C1 segment of cervical spinal cord (tissue), 14 donors: ENCODE measurements at places on chromosomes 1 and 21.

GRCh38 chr1:178953538-178954324, 72.0 kb upstream of the FAM20B start:
- DNase-seq: no peak

DNA sequence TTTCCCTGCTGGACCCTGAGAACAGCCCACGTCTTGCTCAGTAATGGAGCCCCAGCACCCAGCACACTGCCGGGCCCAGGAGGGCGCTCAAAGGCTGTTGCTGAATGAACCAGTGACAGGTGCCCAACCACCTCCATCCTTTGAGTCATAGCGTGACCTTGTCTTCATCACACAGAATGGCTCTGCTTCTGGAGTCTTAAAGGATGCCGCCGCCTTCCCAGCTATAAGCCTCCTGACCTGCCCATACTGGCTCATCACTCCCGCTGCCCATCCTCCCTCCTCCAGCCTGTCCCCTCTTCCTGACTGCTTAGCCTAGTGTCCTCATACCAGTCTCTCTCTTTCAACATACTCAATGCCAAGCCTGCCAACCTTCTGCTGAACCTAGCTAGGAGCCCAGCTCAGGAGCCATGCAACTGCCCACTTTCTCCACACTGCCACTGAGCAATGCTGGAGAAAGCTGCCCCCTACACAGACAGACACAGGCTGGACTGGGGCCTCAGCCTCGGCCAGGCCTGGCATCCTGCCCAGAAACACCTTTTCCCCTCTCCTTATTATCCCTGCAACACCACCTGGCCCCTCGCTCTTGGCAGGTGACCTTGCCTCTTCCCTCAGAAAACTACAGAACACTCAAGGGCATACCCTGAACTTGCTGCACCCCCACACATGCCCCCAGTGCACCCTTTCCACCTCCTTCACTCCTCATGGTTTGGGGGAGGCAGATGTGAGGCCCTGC, 14.1 kb downstream of the TTC39A start:
- DNase-seq: no peak

GRCh38 chr1:47317841-47318240, 3.9 kb upstream of the STIL start:
- no peak for DNase-seq

DNA sequence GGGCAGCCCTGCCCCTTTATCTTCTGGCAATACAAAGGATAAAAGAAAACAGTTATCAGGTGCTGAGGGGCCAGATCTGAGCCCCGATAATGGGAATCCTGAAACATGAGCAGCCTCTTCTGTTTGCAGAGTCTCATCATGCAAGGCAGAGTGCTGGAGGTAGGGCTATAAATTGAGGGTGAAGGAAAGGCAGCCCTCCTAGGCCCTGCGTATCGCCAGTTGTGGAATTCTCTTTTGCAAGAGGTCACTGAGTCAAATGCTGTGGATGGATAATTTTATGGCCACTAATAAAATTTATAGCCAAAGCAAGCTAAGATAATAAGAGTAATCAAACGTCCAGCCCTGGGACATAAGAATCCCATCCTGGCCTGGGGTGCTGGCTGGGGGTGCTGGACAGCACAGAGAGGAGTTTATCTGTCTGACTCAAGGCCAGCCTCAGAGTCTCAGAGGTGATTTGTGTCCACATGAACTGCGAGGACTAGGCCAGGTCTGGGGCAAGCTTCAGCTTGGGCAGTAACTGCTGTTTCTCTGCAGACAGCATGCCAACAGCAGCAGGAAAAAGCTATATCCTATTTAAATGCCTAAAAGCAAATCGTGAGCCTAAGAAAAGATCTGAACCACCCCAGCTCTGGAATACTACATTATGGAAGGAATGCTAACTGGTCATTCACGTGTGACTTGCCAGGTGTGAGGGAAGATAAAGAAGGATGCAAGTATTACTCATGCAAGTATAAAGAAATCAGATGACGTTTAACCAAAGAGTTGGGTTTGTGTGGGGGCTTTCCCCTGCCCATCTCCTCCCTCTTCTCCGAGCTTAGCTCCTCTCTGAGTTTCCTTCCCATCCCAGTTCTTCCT, 254.8 kb downstream of the KIF26B start:
- no peak for DNase-seq

GRCh38 chr1:219999821-220000220, 46.5 kb downstream of the EPRS1 start:
- no peak for DNase-seq

DNA sequence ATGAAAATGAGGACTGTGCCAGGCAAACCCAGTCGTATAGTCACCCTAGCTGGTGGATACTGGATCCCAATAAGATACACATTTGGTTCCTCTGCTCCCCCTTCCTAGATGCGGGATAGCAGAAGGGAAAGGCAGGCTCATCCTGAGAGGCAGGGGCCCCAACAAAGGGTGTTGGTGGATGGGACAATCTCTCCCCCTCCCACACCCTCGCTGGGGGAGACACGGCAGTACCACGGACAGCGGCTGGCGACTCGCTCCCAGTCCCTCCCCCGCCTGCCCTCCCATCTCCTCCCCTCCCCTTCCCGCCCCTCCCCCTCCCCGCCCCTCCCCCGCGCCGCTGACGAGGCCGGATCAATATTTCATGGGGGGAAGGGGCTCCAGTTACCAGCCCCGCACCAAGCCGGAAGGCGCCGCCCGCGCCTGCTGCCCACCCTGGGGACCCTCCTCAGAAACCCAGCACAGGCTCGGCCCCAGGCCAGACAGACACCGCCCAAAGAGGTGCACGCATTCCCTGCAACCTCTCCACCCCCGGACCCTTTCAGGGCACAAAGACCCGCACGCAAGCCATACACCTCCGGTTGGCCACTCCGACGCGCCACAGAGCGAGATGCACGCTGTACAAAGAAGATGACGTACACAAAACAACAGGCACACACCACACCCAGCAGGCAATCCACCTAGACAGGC, 11.5 kb downstream of the RIMS3 start:
- no peak for DNase-seq

GRCh38 chr1:19923137-19923952, at the start of gene PLA2G2E:
PLA2G2E (minus strand) TSS chr1:19923617; CDS start chr1:19923559, 58 bp downstream.
- no peak for DNase-seq

DNA sequence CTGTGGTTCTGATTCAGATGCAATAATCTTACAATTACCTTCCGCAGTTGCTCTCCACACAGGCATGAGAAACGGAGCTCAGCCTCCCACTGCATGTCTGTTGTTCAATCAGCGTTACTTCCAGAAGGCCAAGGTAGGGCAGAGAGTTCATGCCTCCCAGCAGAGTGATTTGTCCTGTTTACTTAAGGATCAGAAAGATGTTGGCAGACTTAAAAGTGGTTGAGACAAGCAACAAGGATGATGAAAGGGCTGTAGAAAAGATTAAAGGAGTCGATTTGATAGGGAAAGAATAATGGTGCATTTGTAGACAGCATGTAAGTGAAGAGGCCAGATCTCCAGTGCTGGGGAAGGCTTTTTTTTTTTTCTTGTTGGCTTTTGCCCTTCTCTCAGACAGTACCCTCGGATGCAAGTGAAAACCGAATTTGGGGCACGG, 26.6 kb downstream of the ARMH1 start:
- no peak for DNase-seq

- DNase-seq: no peak
Observed at GRCh38 chr1:231923491-231924041, 297.0 kb downstream of the DISC1 start.

- DNase-seq: no peak
Observed at GRCh38 chr1:169443923-169444322, 16.6 kb upstream of the CCDC181 start.

- no peak for DNase-seq
Observed at GRCh38 chr1:68221001-68221979, 11.0 kb downstream of the WLS start.

GRCh38 chr1:156257711-156258110, 9.9 kb upstream of the PAQR6 start:
- no peak for DNase-seq

DNA sequence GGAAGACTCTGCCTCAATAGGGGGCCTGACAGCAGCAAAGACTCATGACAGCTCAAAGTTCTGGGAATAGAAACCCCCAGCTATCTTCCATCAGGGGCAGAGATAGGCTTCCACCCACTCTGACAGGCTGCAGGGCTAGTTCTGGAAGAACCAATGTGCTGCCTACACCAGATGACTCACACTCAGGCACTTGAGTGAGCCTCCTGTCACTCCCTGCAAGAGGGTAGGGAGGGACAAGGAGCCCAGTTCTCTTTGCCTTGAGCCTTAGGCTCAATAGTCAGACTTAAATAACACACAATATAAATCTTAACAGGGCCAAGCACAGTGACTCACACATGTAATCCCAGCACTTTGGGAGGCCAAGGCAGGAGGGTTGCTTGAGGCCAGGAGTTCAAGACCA, 386.4 kb downstream of the HHAT start:
- DNase-seq: no peak

DNA sequence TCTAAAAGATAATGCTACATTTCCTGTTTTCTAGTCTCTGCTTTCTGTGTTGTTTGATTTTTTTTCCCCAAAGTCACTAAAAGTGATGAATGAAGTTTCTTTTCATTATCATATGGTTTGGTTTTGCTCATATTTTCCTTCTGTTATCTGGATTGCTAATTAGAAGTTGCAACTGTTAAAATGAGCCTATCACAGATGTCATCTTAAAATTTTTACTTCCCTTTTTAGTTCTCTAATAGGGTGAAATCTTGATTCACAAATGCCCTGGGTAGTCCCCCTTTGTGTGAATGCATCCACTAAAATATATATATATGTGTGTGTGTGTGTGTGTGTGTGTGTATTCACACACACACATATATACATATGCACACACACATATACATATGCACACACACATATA, 144.1 kb downstream of the GREM2 start:
- DNase-seq: no peak

DNA sequence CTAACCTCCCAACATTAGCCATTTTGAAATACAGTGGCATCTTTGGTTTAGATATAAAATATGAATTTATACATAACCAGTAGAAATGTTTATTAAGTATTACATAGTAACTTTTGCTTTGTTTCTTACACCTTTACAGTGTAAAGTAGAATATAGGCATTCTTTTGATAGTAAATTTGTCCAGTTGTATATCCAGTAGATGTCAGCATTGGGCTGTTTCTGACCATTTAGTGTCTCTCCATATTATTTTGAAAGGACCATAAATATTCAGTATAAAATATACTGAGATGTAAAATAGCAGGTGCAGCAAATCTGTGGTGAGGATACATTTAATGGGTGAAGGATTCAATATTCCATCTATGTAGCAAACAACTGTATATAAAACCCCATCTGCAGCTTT, 115.8 kb upstream of the ZRANB2 start:
- no peak for DNase-seq

GRCh38 chr1:154682254-154682653, 74.3 kb upstream of the ADAR start:
- DNase-seq: no peak

- no peak for DNase-seq
Observed at GRCh38 chr1:119372503-119373086, 4.0 kb downstream of the HAO2 start.

DNA sequence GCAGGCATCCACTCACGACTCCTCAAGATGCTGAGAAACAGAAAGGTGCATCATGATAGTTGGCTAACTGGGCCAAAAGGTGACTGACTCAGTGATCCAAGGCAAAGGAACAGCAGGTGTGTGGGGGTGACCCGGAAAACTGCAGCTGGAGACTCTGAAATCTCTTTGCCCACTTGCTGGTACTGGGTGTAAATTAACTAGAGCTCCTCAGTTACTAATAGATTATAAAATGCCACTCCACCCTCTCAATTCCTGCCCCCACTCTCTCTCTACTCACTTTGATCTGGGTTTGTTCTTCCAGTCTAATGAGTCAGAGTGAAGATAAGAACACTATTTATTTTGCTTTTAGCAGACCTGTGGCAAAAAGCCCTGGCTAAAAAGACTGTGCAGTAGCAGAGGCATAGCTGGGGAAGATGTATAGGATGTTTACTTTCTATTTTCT, 7.2 kb upstream of the PIGC start:
- no peak for DNase-seq

DNA sequence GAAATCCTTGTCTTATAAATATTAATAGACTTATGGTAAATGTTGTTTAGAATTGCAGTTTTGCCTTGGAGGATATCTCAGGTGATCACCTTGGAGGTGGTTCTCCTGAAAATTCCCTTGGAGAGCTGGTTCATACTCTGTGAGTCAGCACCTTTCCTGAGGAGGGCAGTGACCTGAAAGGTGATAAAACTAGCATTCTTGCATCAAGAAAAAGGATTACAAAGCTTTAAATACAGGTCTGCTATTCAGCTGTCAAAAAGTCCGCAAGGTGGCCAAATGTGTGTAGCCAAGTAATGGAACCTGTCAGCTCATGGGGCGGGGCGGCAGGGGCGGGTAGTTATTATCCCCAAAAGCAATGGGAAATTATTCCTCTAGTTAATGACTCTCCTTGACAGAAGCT, 52.8 kb upstream of the EDARADD start:
- DNase-seq: no peak

- DNase-seq: no peak
Observed at GRCh38 chr1:55334160-55334559, 119.0 kb upstream of the USP24 start.

- DNase-seq: no peak
Observed at GRCh38 chr1:24140741-24141181, 2.2 kb downstream of the IL22RA1 start.

GRCh38 chr1:95382000-95382786, 148.2 kb downstream of the RWDD3 start:
- no peak for DNase-seq

DNA sequence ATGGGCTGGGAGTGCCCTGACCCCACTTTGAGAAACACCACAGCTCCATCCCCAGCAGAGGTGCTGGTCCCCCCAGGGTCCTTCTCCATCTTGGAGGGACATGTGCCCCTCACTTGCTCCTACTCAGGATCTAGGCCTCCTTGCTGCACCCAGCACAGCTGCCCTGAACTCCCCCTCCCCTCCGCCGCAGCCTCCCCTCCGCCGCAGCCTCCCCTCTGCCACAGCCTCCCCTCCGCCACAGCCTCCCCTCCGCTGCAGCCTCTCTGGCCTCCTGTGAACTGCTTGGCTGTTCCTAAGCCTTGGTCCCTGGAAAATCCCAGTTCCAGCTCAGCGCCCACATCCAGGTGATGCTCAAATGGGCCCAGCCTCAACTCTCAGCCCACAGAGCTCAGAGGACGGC, 15.9 kb upstream of the TSPEAR start:
- no peak for DNase-seq

DNA sequence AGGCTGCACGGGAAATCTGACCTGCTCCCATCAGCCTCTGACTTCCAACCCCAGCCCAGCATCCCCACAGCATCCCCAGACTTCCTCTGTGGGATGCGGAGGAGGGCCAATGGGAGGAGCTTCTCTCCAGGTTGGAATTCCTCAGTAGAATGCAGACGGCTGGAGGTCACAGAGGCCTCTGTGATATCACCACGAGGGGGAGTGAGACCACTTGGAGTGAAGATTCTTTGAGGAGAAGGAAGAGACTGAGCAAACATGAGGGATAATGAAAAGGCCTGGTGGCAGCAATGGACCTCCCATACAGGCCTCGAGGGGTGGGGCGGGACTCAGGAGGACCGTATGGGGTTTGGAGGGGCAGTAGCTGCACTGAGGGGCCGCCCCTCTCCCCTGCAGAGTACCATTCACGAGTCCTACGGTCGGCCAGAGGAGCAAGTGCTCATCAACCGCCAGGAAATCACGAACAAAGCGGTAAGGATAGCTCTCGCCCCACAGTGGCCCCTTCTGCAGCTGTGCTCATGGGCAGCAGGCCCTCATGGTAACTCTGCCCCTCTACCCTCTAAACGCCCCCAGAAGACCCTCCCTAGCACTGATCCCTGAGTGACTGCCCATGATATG, at the start of gene CATSPER4:
Gene CATSPER4, plus strand, starts transcription at position 230 of the 615 bp plus-strand sequence. Its CDS starts 26 bp downstream, at position 256.
- no peak for DNase-seq

- DNase-seq: no peak
Observed at GRCh38 chr1:43883321-43883720, 50.3 kb upstream of the ARTN start.

- DNase-seq: no peak
Observed at GRCh38 chr1:21824926-21825325, 12.9 kb downstream of the LDLRAD2 start.
